CD4-positive, alpha-beta T cell treated with Interleukin-4 for 1 hour (primary cell): ENCODE measurements at places on chromosomes 4 and X.
A peak's percentile ranks its signal among the peaks of the same experiment; 100 is the strongest.

DNA sequence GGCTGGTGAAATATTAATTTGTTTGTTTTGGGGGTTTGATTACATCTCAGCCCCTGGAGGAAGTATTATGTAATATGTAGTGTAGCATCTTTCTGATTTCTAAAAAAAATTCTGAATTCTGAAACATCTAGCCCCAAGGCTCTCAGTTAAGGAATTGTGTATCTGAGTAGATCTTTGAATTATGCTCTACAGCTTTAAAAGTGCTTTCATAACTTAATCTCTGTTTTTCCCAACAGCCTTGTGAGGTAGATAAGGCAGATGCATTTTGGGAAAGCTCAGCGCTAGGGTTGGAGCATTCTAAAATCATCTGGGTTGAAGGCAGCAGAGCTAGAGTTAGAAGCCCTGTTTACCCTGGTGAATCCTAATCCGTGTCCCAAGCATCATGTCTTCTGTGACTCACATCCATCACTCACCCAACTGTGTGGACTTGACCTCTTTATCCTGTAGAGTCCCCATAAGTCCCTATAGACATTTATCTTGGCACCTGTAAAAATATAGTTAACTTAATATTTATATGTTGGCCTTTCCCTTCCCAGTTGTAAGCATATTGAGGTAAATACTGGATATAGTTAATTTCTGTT lies 49.8 kb downstream of the FNIP2 start:
- no peak for DNase-seq

DNA sequence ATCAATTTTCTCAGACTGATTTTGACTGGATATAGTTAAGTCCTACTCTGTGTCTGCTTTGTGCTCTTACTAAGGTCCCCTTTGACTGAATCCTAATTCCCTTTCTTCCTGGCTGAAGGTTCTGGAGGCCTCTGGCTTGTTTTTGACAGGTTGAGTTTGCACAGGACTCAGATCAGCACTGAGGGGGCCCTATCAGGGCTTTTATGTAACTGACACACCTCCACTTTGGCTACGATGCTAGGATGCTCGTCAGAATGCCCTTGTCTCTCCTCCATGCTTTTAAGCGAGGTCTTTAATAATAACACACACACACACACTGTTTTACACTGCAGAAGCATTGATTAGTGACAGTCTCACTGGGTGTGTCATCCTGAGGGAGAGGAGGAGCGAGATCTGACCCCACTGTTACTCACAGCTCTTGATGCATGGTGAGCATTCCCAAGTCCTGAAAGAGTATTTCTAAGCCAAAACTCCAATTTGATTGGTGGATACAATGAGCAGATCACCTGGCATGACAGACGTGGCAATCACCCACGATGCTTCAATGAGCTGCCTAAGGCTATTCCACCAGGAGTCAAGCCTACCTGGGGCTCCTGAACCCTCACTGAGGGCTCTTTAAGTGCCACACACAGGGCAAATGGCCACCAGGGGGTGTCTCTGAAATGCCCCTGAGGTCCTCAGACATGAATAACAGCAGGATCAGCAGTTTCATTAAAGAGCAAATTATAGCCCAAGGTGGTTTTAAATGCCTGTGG lies 130.4 kb upstream of the CPEB2 start:
- DNase-seq: peak; percentile 22

DNA sequence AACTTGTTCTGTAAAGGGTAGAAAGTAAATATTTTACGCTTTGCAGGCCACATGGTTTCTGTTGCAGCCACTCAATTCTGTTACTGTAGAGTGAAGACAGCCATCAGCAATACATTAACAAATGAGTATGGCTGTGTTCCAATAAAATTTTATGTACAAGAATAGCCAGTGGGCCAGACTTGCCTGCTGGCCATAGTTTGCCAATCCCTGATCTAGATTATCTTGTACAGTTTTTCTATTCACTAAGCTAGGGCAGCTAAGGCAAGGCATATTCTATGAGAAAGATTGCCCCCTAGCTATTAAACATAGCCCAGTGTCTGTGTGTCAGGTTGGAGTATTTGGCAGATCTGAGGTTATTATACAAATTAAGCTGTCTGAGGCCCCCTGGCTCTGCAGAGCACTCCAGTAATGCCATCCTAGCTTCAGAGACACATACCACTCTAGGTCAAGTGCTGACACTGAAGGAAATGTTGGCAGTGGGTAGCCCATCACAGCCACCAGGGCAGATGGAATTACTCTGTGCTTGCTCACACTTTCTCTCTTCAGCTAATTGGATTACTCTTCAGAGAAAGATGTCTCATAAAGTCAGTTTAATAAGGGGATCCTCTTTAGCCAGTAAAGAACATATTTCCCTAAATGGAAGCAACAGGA lies 40.7 kb downstream of the MTTP start:
- no peak for DNase-seq

DNA sequence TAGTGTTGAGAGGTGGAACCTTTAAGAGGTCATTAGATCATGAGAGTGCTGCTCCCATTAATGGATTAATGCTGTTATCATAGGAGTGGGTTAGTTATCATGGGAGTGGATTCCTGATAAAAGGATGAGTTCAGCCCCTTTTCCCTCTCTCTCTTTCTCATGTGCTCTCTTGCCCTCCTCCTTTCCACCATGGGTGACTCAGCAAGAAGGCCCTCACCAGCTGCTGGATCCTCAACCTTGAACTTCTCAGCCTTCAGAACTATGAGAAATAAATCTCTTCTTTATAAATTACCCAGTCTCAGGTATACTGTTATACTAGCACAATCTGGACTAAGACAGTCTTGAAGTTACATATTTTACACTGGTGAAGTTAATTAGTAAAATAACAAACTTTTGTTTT lies 10.0 kb upstream of the CDKL5 start:
- no peak for DNase-seq

DNA sequence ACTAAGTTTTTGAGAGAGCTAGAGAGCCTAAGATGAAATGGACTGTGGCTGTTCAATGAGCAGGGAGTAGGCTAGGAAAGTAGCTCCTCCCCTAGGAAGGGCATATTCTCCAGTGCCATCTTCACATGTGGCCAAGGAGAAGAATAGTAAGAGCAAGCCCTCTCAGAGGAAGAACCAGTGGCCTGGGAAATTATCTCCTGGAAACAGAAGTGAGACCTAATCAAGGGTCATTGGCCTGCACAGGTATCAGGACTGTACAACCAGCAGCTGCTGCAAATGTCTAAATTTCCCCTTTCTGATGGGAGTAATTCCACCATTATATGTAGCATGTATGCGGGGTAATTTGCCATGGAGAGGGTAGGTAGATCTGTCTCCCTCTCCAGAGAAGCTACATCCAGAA lies 334.8 kb upstream of the RASGEF1B start:
- no peak for DNase-seq

- DNase-seq: no peak
Observed at GRCh38 chr4:11765849-11766453, 337.3 kb upstream of the HS3ST1 start.

DNA sequence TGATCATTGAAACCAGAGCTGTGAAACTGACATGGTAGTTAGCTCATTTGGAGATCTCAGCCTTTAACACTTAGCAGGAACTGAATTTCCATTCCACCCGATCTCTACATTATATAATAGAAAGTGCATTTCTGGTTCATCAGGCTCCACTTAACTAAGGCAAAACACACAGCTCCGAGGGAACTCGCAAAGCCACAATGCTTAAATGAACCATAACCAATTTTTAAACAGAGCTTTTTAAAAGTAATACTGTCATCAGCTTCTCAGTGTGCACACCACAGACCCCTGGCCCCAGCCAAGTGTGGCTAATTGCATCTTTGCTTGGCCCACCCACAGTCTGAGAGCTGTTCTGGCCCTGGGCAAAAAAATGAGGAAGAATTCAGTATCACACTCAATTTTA lies 66.1 kb downstream of the DCHS2 start:
- DNase-seq: no peak

GRCh38 chr4:151325111-151325948 lies at the start of gene SH3D19:
SH3D19 (minus strand) TSS chr4:151325605; CDS start chr4:151325352, 253 bp downstream.
- DNase-seq: no peak

DNA sequence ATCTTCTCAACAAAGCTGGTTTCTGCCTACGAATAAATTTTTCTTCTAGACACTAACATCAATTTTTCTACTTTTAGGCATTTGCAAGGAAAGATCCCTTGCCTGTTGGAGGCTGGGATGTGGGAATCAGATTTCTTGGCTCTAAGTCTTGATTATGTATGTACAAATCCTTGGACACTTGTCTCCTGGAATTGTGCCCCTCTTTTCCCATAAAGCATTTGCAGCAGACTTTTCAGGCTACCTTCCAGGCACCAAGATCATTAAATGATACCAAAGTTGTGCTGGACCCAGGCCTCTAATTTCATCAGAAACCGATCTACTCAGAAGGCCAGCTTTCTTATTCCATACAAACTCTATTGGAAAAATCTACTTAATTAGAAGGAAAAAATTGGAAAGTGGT lies 339.5 kb upstream of the DIPK2B start:
- no peak for DNase-seq

GRCh38 chr4:185088899-185089298 lies 54.2 kb upstream of the SLC25A4 start:
- DNase-seq: no peak

- no peak for DNase-seq
Observed at GRCh38 chrX:15059474-15059873, 186.3 kb downstream of the MOSPD2 start.

DNA sequence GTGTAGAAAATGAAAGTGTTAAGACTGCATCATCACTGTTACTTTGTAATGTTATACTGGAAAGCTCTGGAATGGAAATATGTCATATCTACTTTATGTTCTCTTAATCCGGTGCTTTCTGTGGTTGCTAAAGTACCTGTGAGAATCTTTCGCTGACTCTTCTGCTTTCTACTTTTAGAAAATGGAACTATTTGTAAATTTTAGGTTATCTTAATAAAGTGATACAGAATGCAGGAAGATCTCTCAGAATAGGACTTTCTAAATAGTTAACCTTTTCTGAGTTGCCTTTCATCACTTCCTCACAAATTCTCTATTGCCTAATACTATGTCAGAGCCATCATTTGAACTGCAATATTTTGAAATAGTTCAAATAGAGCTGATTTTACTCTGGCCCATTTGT lies 69.3 kb downstream of the BMP2K start:
- no peak for DNase-seq

- no peak for DNase-seq
Observed at GRCh38 chr4:103329642-103330041, 131.5 kb upstream of the CENPE start.

DNA sequence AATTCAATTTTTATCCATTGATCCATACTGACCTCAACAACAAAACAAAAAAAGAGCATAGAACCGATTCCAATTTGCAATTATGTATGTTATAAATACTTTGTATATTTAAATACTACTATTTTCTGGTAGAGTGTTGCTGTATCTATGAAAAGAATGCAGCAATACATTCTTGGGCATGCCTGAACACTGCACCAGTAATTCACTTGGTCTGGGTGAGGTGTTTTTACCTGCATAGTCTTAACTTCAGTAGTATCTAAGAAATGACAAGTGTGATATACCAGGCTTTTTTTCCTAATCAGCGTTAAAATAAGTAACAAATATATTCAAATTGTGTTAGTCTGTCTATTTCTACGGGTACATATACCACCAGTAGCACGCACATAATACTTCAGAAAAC lies 120.2 kb downstream of the KLHL13 start:
- no peak for DNase-seq

DNA sequence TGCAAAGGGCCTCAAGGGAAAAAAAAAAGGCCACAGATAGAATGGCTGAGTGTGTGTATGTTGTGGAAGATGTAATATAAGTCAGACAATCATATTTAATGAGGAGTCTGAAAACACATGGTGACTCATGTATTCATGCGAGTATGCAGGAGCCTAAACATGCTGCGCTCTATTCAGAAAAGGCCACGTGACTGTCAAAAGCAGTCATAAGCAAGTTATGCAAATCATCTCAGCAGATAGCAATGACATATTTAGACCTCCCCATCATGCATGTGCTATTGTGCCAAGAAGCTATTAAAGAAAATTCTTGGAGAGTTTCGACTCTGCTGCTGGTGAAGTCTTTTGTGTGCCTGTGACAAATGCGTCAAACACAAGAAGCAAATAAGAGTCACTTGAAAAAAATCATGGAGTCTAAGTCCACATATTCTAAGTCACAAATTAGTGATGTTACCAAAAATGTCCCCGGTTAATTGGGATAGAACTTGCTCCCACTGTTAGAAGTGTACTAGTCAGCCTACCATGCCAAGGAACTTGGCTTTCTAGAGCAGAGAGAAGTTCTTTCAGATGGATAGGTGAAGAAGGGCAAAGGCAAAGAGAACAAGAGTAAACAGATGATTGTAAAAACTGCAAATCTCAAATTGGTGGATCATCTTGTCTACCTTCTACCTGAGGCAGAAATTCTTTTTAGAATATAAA lies 5.0 kb downstream of the LNX1 start:
- DNase-seq: no peak

DNA sequence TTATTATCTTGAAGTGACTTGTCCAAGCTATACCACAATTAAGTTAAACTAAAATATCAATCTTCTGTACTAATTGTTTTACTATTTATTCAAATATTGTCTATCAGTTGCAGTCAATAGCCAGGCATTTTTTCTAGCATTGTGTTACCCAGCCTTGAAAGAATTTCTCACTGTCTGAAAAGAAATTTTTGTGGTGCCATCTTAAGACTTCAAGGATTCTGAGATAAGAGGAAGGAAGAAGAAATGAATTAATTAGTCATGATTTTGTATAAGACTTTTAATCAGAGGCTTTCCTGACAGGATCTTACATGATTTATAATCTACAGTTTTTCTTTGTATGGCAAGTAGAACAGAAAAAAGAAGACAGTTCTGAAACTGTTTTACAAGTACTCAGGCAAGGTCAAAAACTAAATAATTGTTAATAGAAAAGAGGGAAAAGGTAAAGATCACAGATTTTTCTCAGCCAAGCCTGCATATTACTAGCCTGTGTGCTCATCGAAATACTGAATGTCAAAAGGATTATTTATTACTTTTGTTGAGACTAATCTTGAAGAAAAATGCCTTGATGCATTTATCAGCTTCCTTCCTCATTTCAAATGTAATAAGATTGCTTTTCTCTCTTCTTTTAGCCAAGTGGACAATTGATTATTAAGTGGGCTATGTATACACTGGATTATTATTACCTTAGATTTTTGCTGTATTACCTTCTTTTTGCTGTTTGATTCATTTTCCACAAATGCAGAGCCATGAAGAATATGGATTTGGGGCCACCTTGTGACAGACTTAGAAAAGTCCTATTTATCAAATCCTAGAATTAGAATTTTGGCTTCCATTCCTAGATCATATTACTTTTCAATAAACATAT lies 53.8 kb downstream of the CXCL1 start:
- DNase-seq: no peak

GRCh38 chr4:41934901-41935651 lies at the start of gene TMEM33:
TMEM33 (plus strand) TSS chr4:41935429; CDS start chr4:41935485, 56 bp downstream.
- DNase-seq: peak; percentile 83

- DNase-seq: no peak
Observed at GRCh38 chr4:53132132-53132891, 233.5 kb downstream of the SCFD2 start.
